ENCODE measurements at places on chromosomes 3 and 15.
A peak's percentile ranks its signal among the peaks of the same experiment; 100 is the strongest.

- no peak for DNase-seq
These were observed 149.0 kb downstream of the MAGI1 start for GRCh38 chr3:65889707-65890099.

GRCh38 chr3:71441217-71441924, 142.2 kb downstream of the FOXP1 start:
- DNase-seq: no peak

DNA sequence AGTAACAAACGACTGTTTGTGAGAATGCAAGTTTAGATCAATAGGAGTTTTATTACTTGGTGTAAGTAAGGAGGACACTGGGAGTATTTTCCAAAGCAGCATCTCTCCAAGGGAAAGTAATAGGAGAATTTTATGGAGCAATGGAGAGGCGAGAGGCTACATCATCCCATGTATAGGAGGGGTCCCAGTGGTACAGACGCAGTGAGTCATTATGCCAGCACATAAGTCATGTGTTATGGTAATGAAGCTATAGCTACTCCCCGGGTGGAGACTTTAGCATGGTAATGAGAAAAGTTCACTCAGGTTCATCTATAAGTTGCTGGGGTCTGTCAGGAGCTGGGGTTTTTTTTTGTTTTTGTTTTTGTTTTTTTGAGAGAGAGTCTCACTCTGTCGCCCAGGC, 29.5 kb upstream of the ZNF445 start:
- DNase-seq: no peak

GRCh38 chr3:179194931-179195330, 46.8 kb downstream of the PIK3CA start:
- no peak for DNase-seq

GRCh38 chr15:98650417-98651035, 2.2 kb downstream of the IGF1R start:
- DNase-seq: peak; percentile 52

DNA sequence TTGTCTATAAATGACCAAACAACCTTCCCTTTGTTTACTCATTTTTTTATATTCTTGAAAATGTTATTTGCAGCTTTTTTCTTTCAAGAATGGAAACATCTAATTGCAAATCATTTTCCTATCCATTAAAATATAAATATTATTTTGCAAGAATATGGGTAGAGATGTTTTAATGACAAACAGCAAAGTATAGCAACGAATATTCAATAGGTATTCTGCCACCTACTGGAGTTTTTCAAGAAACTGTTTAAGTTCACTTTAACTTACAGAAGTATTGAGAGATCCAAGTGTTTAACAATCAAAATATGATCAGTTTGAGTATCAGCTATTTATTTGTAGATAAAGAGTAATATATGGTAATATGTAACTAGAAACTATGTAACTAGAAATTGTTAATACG, 6.9 kb upstream of the EOGT start:
- no peak for DNase-seq

DNA sequence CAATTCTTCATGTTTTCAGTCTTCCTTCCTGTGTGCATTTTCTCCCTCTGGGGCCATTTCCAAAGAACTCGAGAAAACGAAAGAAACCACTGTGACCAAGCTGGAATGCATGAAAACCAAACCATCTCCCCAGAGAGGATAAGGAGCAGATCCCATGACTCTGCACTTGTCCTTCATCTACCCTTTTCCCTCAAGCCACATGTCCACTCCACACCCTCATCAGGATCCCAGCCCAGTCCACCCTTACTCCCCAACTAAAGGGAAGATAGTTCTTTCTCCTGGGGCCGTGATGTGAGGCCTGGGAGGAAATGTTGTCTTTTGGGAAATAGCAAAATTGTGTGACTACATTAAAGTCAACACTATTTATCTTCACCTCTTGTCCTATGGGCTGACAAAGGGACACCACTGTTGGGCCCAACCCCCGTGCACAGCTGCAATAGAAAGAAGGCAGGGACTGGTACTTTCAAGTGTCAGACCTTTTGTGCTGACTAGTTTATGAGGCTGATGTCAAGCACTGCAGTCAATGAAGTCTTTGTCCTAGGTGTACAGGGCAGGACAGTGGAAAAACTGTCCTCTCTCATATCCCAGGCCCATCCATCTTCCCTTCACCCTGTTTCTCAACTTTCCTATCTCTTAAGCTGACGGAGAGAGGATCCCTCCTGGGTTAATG, 487.1 kb upstream of the NR2F2 start:
- DNase-seq: no peak

GRCh38 chr15:85047271-85047948, 65.8 kb downstream of the PDE8A start:
- no peak for DNase-seq

DNA sequence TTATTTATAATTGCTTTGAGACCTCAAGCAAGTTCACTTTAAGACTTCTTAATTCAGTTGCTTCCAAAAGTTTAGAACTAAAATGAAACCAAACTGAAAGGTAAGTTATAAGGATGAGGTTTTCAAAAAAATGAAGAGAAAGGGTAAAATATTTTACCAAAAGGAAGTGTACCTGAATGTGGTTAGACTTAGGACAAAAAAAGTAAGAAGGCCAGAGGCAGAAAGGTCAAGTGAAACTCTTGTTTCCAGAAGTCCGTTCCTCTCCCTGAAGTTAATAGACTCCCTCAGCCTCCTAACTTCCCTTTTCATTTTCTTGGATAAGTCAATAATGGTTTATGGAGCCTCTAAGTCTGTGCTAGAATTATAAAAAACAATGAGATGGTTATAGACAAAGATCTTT, 16.6 kb downstream of the BTLA start:
- no peak for DNase-seq

DNA sequence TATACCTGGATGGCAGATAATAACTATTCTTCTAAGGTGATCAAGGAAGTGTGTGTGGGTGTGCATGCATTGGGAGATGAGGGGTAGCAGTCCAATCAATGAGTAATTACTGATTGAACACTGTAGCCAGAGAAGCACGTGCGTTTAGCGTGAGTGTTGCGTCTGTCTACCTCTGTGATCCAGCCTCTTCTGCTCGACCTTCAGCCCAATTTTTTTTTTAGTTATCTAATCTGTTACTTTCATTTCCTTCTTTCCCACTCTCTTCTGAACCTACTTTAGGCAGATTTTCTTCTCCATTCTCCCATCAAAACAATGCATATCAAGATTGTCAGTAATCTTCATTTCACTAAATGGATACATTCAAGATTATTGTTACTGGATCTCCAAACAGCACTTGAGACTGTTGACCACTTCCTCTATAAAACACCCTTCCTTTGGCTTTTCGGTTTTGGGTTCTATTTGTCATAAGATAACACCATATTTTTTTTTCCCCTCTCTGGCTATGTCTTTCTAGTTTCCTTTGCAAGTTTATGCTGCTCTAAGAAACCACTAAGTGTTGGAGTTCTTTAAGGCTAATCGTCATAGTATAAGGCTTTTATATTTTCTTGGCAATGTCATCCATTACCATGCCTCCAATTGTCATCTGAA, 41.0 kb downstream of the MCTP2 start:
- DNase-seq: no peak

DNA sequence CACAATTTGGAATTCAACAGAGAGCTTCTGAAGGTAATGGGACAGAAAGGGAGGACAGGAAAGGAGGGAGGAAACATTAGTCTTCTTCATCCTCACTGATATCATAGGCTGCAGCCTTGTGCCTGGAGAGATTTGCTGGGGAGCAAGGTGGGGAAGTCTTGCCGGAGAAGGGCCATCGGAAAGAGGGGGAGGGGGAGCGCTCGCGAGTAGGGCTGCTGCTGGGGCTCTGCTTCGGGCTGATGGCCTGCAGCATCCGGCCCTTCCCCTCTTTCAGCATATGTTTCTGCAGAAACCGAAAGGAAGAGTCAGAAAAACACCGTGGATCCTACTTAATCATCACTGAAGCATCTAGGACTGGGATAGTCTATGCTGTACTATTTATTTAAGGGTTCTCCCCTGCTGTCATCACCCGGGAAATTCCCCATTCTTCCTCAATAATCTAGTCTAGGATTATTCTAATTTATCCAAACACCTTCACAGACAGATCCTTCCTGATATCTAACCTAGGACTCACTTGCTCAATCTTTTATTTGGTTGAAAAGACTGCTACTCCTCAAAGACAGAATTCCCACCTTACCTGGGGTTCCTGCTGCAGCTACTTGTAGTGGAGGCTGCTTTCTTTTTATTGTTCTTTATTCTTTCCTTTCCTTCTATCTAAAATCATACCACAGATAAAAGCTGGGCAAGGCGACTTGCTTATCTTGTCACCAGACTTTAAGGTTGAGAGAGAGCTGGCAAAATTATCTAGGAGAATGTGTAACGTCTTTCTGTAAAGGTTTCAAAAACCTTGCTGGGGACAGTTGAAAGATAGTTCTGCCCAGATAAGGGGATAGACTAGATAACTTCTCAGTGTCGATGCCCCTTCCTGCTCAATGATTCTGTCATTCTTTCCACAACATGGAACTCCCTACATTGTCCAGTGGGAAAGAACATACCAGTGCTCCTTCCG, 22.6 kb downstream of the SLC51A start:
- DNase-seq: no peak

Data from stimulated activated naive CD8-positive, alpha-beta T cell treated with anti-CD3 and anti-CD28 coated beads, Interleukin-15, amount 100 ng/mL, for 72 hours (primary cell).